ENCODE measurements at places on chromosomes 2 and 18.
A peak's percentile ranks its signal among the peaks of the same experiment; 100 is the strongest.

- DNase-seq: no peak
Observed at GRCh38 chr2:179239195-179239594, 25.4 kb downstream of the SESTD1 start.

- no peak for DNase-seq
Observed at GRCh38 chr2:44965684-44966083, 24.2 kb downstream of the SIX3 start.

GRCh38 chr2:60602828-60603532 lies 49.5 kb upstream of the BCL11A start:
- DNase-seq: no peak

- no peak for DNase-seq
Observed at GRCh38 chr2:75641587-75641986, 5.0 kb upstream of the MRPL19 start.

GRCh38 chr2:55268288-55268906 lies 634 bp downstream of the MTIF2 start:
- DNase-seq: peak; percentile 8

GRCh38 chr2:109351164-109351756 lies 222.3 kb downstream of the SH3RF3 start:
- no peak for DNase-seq

- DNase-seq: peak; percentile 74
Observed at GRCh38 chr2:201680743-201681142, 17.7 kb downstream of the MPP4 start.

GRCh38 chr18:72180689-72181088 lies 363.5 kb downstream of the CBLN2 start:
- no peak for DNase-seq

DNA sequence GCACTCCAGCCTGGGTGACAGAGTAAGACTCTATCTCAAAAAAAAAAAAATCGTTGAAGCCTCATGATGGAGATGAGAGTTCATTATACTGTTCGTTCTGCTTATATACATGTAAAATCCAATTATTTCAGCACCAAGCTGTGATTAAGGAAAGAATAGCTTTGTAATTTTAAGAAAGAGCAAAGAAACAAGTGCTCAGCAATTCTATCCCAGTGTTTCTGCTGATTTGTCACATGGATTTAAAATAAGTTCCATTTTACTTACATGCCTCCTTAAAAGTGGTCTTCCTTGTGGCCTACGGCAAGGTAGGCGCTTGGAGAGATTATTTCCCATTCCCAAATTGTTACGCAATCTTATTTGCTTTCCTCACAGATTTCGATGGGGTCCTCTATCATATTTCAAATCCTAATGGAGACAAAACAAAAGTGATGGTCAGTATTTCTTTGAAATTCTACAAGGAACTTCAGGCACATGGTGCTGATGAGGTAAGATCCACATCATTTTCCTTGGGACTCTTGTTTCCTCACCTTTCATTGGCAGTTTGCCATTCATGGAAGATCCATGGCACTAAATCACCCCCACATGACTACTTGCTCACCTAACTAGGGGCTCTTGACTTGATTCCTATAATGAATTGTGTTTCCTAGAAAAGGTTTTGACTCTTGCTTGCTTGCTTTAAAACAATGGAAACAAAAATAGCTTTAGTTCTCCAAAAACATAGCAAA lies 11.5 kb downstream of the ARPC2 start:
- DNase-seq: no peak

DNA sequence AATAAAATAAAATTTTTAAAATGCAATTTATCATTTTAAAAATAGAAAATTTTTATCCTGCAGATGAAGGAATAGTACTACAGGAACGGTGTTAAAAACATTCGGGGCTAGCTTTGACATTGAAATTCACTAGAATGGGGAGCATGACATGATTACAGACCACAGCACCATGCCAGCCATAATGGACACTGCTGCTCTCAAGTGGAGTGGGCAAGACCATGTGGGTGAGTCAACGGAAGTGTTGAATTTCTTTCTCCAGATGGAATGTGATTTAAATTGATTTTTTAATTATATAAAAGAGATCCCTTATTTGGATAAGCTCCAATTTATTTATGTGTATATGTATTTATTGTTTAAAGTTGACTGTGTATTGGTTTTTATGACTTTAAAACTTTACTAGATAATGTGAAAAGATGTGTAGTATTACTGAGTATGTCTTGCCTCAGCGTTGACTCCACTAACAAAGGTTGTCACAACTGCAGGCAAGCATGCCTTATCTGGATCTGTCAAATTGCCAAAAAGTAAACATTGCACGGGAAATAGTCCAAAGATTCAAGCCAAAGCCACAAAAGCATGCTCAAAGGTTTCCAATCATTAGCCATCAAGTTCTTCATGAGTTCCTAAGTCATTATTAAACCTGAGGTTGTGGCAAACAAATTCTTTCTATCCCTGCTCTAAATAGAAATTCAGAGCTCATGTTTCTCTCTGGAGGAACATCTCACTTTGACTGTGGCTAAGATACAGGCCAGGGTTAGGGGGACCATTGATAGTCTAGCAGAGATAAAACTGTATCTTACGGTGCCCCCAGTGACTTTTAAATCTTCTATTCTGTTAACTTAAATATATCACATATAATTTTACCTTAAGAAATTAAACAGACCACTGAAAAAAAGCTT lies 536.9 kb downstream of the TMX3 start:
- no peak for DNase-seq

DNA sequence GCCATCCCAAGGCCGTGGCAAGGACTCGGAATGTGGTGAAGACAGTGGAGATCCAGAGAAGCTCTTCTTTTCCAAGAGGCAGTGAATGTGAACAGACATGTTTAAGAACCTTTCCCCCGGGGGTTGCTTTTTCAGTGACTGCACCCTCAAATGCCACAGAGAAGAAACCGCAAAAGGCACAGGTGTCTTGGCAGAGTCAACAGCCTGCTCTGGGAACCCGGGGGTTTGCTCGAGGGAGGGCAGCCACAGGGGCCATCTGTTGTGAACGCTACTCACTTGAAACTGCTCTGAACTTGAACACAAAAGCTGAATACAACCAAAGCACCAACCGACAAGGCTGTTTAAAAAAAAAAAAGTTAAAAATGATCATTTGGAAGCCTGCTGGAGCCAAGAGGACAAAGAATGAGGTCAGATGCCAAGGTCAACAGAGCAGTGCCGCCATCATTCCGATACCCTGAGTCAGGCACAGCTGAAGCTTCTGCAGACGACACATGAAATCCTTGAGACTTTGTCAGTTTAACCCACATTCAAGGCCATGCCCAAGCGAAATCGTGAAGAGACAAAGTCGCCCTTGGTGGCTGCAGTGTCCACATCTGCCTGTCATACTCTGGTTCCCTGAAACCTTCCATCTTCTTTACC lies 47.4 kb downstream of the PSMG2 start:
- DNase-seq: no peak

DNA sequence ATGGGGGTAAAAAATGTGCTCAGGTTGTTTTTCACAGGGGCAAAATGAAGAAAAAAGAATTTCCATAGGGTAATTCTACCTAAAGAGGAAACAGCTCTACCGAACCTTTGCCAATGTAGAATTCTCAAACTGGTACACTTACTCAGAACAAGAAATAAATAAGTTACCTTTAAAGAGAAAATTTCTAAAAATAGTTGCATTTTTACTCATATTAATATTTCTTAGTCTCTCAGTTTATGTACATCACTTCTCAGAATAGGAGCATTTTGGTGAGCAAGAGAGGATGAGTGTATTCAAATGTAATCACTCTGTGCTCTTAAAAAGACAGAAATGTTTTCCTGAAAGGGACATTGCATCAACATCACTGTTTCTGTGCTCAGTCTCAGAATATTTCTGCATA lies 574.7 kb upstream of the SLC8A1 start:
- DNase-seq: no peak

- no peak for DNase-seq
Observed at GRCh38 chr2:127574656-127575055, 39.2 kb downstream of the MYO7B start.

DNA sequence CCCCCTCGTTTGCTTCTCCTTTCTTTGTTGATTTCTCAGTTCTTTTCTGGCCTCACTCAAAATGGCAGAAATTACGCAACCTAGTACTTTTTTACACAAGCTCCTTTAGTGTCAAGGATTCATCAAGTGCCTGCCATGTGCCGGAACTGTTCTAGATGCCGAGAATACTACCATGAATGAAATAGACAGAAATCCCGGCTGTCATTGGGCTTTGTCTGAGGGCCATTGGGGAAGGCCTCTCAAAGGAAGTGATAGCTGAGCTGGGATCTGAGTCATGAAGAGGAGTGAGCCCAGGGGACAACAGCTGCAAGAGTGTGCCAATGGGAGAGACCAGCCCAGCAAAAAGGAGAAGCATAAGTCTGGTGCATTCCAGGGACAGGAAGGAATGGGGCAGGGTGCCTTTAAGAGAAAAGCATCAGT lies 34.3 kb upstream of the PPP1CB start:
- DNase-seq: no peak

GRCh38 chr2:55084641-55085040 lies 34.4 kb upstream of the RTN4 start:
- DNase-seq: no peak

- no peak for DNase-seq
Observed at GRCh38 chr2:203656522-203657287, 49.7 kb upstream of the CD28 start.

GRCh38 chr2:176189681-176190641 lies 1.5 kb downstream of the HOXD1 start:
- no peak for DNase-seq

GRCh38 chr2:237413777-237414661 lies at the start of gene COL6A3:
COL6A3 (minus strand) TSS chr2:237414164; CDS start chr2:237396817, 17,347 bp downstream.
- DNase-seq: no peak

DNA sequence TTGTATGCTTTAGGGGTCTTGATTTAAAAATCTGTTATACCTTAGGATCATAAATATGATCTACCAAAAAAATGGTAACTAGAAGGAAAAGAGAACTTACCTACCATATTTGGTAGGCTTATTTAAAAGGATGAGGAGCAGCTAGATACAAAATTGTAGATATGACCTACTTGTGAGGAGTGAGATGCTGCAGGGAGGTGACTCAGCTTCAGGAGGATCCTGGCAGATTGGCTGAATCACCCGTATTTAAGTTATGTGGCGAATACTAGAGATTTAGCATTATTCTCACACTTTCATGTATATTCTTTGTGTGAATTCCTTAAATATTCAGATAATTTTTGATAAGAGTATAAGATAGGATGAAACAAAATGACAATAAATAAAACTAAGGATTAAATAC lies 657.3 kb upstream of the LINC00305 start:
- DNase-seq: no peak

GRCh38 chr2:232491139-232491780 lies 3.6 kb upstream of the ECEL1 start:
- no peak for DNase-seq
